ENCODE measurements at places on chromosomes 13 and 19.
A peak's percentile ranks its signal among the peaks of the same experiment; 100 is the strongest.

GRCh38 chr13:51818276-51818675, 14.3 kb upstream of the DHRS12 start:
- peaks cover 15% of the 10 kb centered on the region for H3K4me1 ChIP-seq
- no peak overlapping the region for H3K4me3 ChIP-seq
- H3K27me3 ChIP-seq: peaks cover 62% of the 10 kb centered on the region

GRCh38 chr13:109547942-109548341, 238.4 kb downstream of the IRS2 start:
- no peak overlapping the region for H3K27ac ChIP-seq
- no peak overlapping the region for H3K4me3 ChIP-seq
- no peaks in the 10 kb centered on the region for H3K36me3 ChIP-seq
- DNase-seq: no peak

- DNase-seq: peak; percentile 29
- no peak overlapping the region for H3K4me3 ChIP-seq
- H3K4me1 ChIP-seq: peaks cover 6% of the 10 kb centered on the region
- no peaks in the 10 kb centered on the region for H3K27me3 ChIP-seq
- no peak overlapping the region for H3K27ac ChIP-seq
Observed at GRCh38 chr13:95382411-95382810, 81.2 kb upstream of the ABCC4 start.

GRCh38 chr13:109422161-109422560, 364.2 kb downstream of the IRS2 start:
- H3K27me3 ChIP-seq: no peaks in the 10 kb centered on the region
- H3K36me3 ChIP-seq: peaks cover 7% of the 10 kb centered on the region
- H3K4me1 ChIP-seq: no peaks in the 10 kb centered on the region
- no peak overlapping the region for H3K27ac ChIP-seq

DNA sequence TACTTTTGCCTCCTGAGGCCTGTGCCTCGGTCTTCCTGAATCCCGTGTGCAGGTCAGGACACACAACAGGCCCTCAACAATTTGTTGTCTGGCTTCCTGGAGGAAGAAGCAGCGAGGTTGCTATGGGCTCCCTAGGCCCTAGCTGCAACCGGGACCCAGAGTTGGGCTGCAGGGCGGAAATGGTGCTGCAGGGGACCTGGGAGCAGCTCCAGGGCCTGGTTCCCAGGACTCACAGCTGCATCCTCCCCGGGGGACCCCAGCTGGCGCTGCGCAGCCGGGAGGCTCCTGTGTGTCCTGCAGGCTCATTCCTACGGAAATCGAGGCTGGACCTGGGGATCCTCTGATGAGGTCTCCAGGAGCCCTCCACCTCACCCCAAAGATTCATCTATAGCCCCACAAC, 999 bp upstream of the TNFAIP8L1 start:
- no peaks in the 10 kb centered on the region for H3K27me3 ChIP-seq
- peak overlapping the region; percentile 95 for H3K4me3 ChIP-seq
- no peak for DNase-seq
- peak overlapping the region; percentile 88 for H3K27ac ChIP-seq
- H3K4me1 ChIP-seq: peaks cover 19% of the 10 kb centered on the region
- H3K36me3 ChIP-seq: no peaks in the 10 kb centered on the region

DNA sequence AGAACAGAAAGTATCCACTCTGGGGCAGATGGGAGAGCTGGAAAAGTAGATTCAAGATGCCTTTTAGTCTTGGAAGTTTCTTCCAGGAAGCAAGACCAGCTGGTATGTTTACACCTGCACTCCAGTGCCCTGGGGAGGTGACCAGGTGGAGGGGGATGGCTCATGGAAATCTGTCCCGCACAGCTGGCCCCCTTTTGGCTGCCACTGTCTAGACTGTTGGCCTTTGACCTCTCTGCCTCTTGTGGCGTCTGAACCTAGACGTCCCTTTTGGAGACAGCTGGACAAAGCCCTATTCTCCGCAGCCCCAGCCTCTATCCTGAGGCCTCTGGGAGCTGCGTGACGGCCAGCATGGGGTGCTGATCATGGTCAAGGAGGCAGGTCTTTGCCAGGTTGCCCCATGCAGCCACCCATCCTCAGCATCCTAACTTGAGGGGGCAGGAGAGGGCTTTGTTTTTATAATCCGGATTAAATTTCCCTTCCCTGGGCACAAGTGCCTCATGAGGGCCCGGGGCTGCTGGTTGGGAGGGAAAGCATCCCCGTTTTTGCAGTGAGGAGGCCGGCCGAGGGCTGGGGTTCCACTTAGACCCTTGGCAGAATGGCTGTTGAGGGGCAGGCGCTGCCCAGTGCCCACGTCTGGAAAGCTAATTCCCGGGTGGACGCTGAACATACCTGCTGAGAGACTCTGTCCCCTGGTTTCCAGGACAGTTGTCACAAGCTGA, 17.3 kb upstream of the GDF15 start:
- DNase-seq: no peak
- H3K27me3 ChIP-seq: no peaks in the 10 kb centered on the region
- H3K36me3 ChIP-seq: no peaks in the 10 kb centered on the region
- H3K4me3 ChIP-seq: no peak overlapping the region
- H3K4me1 ChIP-seq: peaks cover 24% of the 10 kb centered on the region
- H3K27ac ChIP-seq: peak overlapping the region; percentile 66

DNA sequence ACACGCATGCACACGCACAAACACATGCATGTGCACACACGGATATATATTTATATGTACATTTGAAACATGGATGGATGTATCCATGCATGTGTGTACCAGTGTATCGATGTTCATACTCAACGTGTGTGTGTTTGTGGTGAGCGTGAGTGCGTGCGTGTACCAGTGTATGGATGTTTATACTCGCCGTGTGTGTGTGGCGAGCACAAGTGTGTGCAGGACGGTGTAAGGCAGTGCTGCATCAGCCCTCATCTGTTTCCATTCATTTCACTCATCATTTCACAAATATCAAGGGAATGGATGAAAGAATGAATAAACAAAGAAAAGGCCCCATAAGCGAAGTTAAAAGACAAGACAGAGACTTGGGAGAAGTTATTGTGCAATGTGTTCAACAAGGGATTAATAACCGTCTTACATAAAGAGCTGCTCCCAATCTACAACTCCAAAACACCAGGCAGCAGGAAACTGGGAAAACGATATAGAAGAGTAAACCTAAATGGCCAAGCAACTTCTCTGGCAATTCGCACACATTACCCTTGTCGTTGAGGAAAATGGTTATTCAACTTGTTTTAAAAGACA, 21.7 kb upstream of the MIER2 start:
- no peak overlapping the region for H3K4me3 ChIP-seq
- no peak for DNase-seq
- H3K27me3 ChIP-seq: peaks cover 30% of the 10 kb centered on the region
- no peak overlapping the region for H3K27ac ChIP-seq

- no peak overlapping the region for H3K4me3 ChIP-seq
- H3K27me3 ChIP-seq: no peaks in the 10 kb centered on the region
- H3K27ac ChIP-seq: no peak overlapping the region
- DNase-seq: no peak
Observed at GRCh38 chr19:4113398-4114088, 10.4 kb downstream of the MAP2K2 start.

Data from MCF 10A (cell line).